ENCODE measurements at places on chromosomes 12 and 14. TPM values are rescaled to one million over a fixed set of nuclear protein-coding genes. Genes with fewer than 3 reads are reported as not detected.

ALG10B gene
- 6.2 TPM for total RNA-seq

SUOX gene
- 47.1 TPM for total RNA-seq

SRGAP1 gene
- total RNA-seq: 0.27 TPM

DPPA3 gene
- not detected for total RNA-seq

CLEC1A gene
- under 0.01 TPM for total RNA-seq

Measured in hematopoietic multipotent progenitor cell (in vitro differentiated cells).